ENCODE measurements at places on chromosomes 2 and 18.

DNA sequence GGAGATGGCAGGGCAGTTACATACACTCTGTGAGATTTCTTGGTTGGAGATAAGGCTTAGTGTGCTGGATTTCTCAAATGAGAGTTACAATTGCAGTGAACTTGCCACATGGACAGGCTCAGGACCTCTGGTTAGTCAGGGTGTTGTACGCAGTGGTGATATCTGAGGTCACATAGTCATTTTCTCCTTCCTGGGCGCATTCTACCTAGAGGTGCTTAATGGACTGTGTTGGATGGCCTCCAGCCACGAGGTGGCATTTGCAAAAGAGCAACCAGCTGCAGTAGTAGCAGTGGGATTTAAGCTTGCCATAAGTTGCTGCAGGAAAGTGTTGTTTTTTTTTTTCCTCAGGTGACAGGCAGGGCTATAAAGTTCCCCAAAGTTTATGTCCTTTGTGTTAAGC lies 173.8 kb upstream of the TMEM200C start:
- DNase-seq: no peak

GRCh38 chr2:101474731-101475384 lies at the start of gene RFX8:
TSS of gene RFX8 (minus strand) at chr2:101475112. CDS start at chr2:101466848, 8,264 bp downstream.
- DNase-seq: no peak

DNA sequence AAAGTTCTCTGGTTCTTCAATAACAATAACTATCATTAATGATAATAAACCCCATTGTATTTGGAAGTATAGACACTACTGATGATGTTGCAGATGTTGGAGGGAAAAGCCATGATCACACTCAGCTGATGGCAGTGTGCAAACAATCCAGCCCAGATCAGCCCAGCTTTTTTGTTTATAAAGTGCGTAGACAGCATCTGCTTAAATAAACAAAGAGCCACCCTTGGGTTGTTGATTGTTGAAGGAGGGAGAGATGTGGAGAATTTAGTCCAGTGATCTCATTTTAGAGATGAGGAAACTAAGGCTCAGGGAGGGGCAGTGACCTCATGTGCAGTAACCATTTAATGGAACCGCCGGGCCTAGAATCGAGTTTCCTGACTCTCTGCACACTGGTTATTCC lies 56.0 kb upstream of the MEX3C start:
- DNase-seq: no peak

DNA sequence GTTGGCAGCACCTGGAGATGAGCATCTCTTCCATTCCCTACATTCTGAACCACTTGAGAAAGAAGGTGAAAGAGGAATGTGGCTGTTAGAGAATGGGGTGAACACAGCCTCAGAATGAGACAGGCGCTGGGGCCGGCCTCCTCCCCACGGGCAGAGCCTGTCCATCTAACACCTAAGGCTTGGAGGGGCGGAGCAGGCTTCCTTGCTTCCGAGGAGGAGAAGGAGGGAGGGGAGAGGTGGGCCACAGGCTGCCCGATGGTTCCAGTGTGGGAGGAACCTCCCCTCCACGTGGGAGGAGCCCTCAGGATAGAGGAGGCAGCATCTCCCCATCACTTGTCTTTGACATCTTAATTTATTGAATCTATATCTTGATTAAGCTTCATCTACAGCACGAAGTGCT lies 68.6 kb downstream of the CIB4 start:
- DNase-seq: peak; percentile 16

DNA sequence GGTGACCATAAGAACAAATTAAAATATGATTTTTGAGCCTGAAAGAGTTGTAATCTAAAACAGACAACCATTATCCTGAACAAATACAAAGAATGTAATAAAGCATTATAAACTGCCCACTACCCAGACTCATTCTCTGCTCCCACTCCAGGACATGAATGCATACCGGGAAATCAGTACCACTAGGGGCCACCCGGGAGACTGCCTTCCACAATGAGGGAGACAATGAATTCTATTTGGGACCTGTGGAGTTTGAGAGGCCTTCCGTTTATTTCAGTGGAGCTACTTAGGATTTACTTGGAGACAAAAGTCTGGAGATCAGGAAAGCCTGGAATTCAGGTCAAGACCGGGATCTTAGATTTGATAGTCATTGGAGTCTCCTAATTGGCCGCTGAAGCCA lies 50.0 kb downstream of the NAB1 start:
- DNase-seq: no peak

DNA sequence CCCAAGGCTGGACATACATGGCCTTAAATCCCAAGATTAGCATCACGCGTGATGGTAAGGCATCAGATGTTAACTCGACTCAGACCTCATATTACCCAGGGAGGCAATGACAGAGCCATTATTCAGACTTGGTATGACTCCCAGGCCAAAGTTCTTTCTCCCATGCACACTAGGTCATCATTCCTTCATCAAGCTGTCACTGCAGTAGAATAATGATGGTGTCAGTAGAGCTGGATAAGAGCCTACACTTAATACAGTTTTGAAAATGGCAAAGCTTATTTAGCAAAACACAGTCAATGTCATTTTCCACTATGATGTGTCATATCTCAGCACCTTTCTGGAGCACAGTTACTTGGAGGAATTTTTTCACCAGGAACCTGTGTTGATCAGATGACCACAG lies 663.3 kb downstream of the SUCLG1 start:
- DNase-seq: no peak

DNA sequence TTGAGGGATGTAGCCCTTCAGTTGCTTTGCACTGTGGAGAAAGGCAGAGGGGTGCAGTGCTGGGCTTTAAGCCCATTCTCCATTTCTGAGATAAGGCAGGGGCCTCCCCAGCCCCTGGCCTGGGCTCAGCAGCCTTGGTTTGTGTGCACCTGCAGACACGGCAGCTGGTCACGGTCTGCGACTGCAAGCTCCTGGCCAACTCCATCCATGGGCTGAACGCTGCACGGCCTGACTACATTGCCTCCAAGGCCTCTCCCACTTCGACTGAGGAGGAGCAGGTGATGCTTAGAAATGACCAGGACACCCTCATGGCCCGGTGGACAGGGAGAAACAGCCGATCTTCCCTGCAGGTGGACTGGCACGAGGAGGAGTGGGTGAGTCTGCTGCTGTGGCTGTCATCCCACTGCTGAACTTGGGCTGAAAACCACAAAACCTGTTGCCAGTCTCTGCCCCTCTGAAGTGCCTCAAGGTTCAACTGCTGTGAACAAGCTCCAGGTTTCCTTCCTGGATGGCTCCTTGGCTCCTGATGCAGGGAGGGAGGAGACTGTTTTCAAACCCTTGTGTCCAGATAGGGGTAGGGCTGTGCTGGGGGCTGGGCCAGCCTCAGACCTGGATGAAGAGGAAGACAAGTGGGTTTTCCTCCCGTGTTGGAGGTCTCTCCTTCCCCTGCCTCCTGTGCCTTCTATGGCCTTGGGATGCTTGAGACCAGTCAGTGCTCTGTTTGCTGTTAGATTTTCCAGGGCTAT lies 54.0 kb downstream of the COA5 start:
- no peak for DNase-seq

DNA sequence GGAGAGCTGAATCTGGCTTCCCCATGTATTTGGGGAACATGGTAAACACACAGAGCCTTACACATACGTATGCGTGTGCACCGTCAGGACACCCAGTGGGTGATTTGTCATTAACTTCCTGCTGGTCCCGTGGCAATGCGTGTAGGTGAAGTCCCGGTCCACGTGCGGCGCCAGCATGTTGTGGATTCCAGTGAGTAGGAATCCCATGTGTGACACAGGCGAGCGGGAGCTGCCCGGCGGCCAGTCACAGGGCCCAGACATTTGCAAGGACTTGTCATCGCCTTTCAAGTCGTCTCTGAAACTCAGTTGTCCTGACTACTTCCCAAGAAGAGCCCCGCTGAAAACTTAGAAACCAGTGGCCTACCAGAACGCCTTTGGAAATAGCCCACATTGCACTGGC lies 102.0 kb downstream of the RNF144A start:
- no peak for DNase-seq

- no peak for DNase-seq
These were observed 72.0 kb downstream of the AGPS start for GRCh38 chr2:177464549-177464948.

GRCh38 chr2:154637456-154637855 lies 61.0 kb upstream of the KCNJ3 start:
- no peak for DNase-seq

DNA sequence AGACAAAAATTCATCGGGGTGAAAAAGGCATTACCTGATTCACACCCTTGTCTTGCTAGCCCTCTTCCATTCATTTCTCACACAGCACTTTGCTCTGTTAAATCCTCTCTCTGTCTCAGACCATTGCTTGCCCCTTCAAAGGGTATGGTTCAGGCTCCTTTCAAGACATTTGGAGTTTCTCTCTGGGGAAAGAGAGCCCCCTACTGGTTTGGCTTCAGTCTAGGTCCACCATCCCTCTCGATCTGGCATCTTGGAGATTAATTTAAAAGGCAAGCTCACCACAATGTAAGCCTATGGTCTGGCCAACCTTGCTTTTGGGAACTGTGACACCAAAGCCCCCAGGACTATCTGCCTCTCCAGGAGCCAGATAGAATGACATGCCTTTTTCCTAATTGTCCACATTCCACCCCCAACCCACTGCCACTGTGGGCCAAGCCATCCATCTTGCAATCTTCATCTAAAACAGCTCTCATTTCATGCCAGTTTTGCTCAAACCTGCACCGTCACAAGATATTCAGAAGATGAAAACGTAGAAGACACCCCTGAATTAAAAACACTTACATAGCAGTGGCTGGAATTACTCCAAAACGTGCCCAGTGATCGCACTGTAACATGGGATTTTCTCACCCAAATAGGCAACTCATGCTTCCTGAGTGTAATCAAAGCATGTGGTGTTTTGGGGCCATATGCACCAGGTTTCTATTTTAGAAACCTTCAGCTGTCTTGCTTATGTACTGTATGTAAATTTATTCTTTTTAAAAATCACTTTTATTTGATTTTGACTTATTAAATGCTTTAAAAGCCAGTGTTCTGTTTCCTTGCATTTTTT lies 93.9 kb downstream of the FARSB start:
- no peak for DNase-seq
